Pancreas (tissue), 10 donors: ENCODE measurements at places on chromosomes 4 and X. TPM values are rescaled to one million over a fixed set of nuclear protein-coding genes. Genes with fewer than 3 reads are reported as not detected.

DNA sequence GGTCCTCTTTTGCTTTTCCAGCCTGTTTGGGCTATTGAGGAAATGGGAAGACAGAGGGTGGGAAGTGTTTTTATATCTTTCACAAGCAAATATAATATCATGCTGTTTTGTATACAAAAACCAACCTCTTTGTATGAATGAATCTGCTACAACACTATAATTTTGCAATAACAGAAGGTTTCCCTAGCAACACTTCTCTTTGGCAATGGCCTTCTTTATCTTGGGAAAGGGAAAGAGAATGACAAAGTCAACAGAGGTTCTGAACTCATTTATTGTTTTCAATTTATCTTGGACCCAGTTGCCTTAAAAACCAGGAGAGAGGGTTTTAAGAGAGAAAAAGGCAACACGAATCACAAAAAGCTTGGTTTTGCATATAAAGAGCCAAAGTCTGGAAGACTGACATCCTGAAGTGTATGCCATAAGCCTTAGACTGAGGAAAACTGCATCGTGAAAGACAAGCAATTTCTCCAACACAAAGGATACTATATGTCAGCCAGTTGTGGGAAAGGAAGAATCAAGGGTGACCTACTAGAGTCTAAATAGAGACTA, 121.8 kb upstream of the FAM241A start:
- DNase-seq = no peak

DNA sequence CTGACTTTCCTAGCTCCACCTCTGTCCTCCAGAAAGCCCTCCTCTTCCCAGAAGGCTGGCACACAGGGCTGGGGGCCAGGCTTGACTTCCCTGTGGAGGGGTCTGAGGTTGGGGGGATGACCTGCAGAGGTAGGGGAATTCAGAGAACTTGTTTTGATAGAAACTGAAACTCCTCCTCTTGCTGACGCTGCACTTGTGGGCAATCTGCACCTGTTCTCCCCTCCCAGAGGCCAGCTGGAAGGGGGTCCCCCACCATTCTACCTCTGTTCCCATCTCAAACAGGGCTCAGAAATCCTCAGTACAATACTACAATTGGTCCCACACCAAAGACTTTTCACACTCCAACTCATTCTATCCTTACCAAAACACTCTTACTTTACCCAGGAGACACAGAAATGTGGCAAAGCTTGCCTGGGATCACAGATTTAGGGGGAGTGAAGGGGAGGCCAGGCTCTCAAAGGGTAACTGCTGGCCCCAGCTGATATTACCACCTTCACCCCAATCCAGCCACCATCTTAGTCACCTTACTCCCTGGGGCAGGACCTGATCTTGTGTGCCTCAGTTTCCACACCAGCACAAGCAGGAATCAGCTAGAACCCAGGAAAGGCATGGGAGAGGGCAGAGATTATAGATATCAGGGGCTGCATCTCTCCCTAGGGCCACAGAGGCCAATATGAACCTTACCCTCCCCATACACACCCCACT, 18.5 kb downstream of the OTUD5 start:
- no peak for DNase-seq

DNA sequence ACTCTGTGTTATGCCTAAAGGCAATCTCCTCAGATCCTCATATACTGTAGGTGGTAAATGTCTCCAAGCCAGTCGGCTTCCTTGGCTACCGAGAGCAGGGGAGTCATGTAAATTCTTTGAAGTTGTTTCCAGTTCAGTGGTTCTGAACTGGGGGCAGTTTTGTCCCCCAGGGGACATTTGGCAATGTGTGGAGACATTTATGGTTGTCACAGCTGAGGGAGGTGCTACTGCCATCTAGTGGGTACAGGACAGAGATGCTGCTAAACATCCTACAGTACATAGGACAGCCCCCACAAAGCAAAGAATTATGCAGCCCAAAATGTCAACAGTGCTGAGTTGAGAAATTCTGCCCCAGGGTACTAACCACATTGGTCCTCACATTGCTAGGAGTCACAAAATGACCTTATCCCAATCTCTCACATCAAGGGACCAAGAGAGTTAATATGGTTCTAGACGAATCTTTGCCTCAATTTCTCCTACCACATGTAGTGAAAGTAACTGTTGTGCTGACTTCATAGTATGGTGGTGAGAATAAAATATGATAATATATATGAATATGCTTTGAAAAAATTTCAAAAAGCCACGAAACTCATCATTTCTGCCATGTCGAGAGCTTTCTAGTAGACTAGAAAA, 104.4 kb upstream of the ARHGAP24 start:
- DNase-seq = peak; percentile 29

- DNase-seq = no peak
Observed at GRCh38 chrX:19639056-19639455, 123.7 kb upstream of the MAP3K15 start.

DNA sequence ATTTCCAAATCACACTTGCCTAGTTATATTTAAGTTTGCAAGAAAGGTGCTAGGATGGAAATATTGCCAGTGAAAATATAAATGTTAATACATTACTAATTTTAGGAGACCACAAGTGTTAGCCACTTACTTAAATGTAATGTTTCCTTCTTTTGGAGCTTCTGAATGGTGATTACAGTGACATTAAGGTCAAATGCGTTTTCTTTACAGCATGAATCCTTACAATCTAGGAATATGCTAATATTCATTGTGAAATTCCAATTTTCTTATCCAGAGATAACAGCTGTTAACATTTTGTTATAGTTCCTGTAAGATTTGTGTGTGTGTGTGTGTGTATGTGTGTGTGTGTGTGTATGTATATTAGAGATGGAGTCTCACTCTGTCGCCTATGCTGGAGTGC, 70.2 kb upstream of the NUDT6 start:
- DNase-seq = no peak

GRCh38 chr4:56681158-56681852, at the start of gene HOPX:
Gene HOPX, minus strand, starts transcription at chr4:56681296. Its CDS starts 23,480 bp downstream, at chr4:56657816.
- DNase-seq = peak; percentile 7

DNA sequence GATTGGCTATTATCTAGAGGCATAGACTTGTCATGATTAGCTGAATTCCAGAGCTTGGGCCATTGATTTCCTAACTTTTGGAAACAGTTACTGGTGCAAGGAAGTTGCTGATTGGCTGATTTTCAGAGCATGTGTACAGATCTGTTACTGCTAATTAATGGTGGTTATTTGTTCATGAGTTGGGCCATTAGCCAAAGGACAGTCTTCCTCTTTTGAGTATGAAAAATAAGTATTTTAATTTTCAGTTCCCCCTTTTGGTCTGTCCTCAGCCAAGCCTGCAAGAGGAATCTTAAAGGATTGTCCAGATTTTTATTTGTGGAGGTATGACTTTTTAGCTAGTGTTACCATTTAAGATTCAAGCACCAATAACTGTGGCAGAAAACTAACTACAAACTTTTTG, 7.0 kb upstream of the DSPP start:
- no peak for DNase-seq

GRCh38 chr4:98627531-98628257, 30.7 kb downstream of the TSPAN5 start:
- no peak for DNase-seq

DNA sequence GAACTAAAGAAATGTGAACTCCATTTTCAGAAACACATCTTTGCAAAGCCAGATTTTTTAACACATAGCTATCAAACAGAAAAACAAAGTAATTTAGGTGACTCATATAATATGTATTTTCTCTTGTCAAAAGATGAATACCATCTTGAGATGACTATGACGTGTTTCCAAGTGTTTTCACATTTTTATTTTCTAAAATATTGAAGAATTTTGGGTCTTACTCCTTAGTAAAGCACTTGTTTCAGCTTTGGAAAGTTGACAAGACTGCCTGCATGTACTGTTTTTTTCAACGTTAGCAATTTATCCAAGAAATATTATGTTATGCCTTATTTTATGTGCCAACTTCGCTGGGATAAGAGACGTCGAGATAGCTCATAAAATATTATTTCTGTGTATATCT, 733.9 kb upstream of the EPHA5 start:
- DNase-seq = no peak

The ARHGAP10 gene
- total RNA-seq = 6.6 TPM

The GIMD1 gene
- total RNA-seq = not detected
